ENCODE measurements at places on chromosomes 7 and 10. TPM values are rescaled to one million over a fixed set of nuclear protein-coding genes. Genes with fewer than 3 reads are reported as not detected.

The ELMO1 gene
- 26.0 TPM for polyA plus RNA-seq

The SAMD9L gene
- polyA plus RNA-seq: 13.0 TPM

The ZNF679 gene
- polyA plus RNA-seq: not detected

The ZFYVE27 gene
- 24.7 TPM for polyA plus RNA-seq

The PAX4 gene
- not detected for polyA plus RNA-seq

The RADIL gene
- 0.63 TPM for polyA plus RNA-seq

The ZNRF2 gene
- 9.1 TPM for polyA plus RNA-seq

The MSS51 gene
- polyA plus RNA-seq: 3.2 TPM

The SPDYE8 gene
- polyA plus RNA-seq: not detected

The CFAP43 gene
- polyA plus RNA-seq: 0.17 TPM

The BICC1 gene
- 0.86 TPM for polyA plus RNA-seq

The ZNF273 gene
- polyA plus RNA-seq: 2.4 TPM

The SEPTIN7 gene
- polyA plus RNA-seq: 224 TPM

The CALU gene
- 7.9 TPM for polyA plus RNA-seq

The PCLO gene
- polyA plus RNA-seq: 0.09 TPM

The ZNF467 gene
- polyA plus RNA-seq: 12.8 TPM

The DYDC1 gene
- not detected for polyA plus RNA-seq

The SEMA3E gene
- not detected for polyA plus RNA-seq

The SHTN1 gene
- 5.1 TPM for polyA plus RNA-seq

The GJD4 gene
- polyA plus RNA-seq: 0.10 TPM

The CTTNBP2 gene
- polyA plus RNA-seq: 1.5 TPM

The SPAM1 gene
- not detected for polyA plus RNA-seq

The ASAH2 gene
- 0.04 TPM for polyA plus RNA-seq

The MAT1A gene
- polyA plus RNA-seq: not detected

The ANTXRL gene
- polyA plus RNA-seq: not detected

The FAM20C gene
- polyA plus RNA-seq: 6.9 TPM

The RAPGEF5 gene
- 11.1 TPM for polyA plus RNA-seq

The GPER1 gene
- 3.7 TPM for polyA plus RNA-seq

The PDZD7 gene
- 0.30 TPM for polyA plus RNA-seq

The SORCS1 gene
- 1.0 TPM for polyA plus RNA-seq

The ZNF680 gene
- 5.0 TPM for polyA plus RNA-seq

The OPALIN gene
- polyA plus RNA-seq: not detected

The PIP gene
- not detected for polyA plus RNA-seq

The NKX1-2 gene
- not detected for polyA plus RNA-seq

The ZPBP gene
- not detected for polyA plus RNA-seq

The CYP3A5 gene
- polyA plus RNA-seq: 0.10 TPM

The VGF gene
- not detected for polyA plus RNA-seq

The XPNPEP1 gene
- polyA plus RNA-seq: 26.2 TPM

The FXYD4 gene
- not detected for polyA plus RNA-seq

The TEX47 gene
- not detected for polyA plus RNA-seq

The ACSM6 gene
- not detected for polyA plus RNA-seq

The AGMO gene
- polyA plus RNA-seq: 0.03 TPM

The CNNM1 gene
- 0.07 TPM for polyA plus RNA-seq

The ATXN7L1 gene
- 4.8 TPM for polyA plus RNA-seq

The HTR5A gene
- polyA plus RNA-seq: not detected

The DMBT1 gene
- polyA plus RNA-seq: 0.02 TPM

The STAG3 gene
- polyA plus RNA-seq: 104 TPM

The FKBP9 gene
- polyA plus RNA-seq: 5.0 TPM

The LRIT2 gene
- not detected for polyA plus RNA-seq

The ZNF804B gene
- not detected for polyA plus RNA-seq

The NUTM2E gene
- polyA plus RNA-seq: 0.63 TPM

The SLC39A12 gene
- 0.06 TPM for polyA plus RNA-seq

The AIFM2 gene
- 4.3 TPM for polyA plus RNA-seq

The CACUL1 gene
- polyA plus RNA-seq: 7.3 TPM

The FGL2 gene
- 13.2 TPM for polyA plus RNA-seq

The CYP2C9 gene
- not detected for polyA plus RNA-seq

The ADRB1 gene
- 0.83 TPM for polyA plus RNA-seq

The OR2A12 gene
- polyA plus RNA-seq: not detected

Measured in spleen (tissue), 13 donors.